NB4 (cell line): ENCODE measurements at places on chromosomes 13 and 19.

DNA sequence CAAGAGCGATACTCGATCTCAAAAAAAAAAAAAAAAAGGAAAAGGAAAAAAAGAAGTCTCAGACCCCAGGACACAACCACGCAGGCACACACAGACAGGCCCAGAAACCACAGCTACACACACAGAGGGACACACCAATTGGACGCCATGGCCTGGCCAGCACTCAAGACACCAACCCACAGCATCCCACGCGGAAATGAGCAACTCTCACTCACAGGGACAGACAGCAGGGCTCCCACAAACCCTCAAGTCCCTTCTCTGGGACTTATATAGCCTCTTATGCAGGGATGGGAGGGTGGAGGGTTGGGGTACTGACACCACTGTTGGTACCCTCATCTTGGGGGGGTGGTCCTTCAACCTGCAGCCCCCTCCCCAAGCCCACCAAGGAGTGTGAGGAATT is 5.9 kb downstream of the NOTCH3 start:
- no peak for DNase-seq

- no peak for DNase-seq
These were observed 31.8 kb downstream of the GJA3 start for GRCh38 chr13:20129076-20129475.

DNA sequence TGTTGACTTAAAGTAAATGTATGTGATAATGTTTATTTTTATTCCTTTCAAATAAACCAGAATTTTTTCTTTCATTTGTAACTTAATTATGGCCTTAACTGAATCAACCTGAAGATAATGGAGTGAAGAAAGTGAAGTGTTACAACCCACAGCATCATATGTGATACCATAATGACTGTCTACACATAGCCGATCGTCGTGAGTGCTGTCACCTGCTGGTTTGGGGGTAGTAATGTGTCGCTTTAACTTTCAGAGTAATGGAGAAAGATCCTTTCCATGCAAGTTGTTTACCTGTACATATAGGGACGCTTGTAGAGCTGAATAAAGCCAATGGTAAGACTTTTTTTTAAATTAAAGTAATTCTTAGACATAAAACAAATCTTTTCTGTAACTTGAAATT is 9.9 kb downstream of the CDC16 start:
- DNase-seq: no peak

GRCh38 chr19:23957660-23958281 is 43.1 kb downstream of the ZNF726 start:
- no peak for DNase-seq

GRCh38 chr19:397941-398706 is 10.8 kb downstream of the C2CD4C start:
- no peak for DNase-seq

DNA sequence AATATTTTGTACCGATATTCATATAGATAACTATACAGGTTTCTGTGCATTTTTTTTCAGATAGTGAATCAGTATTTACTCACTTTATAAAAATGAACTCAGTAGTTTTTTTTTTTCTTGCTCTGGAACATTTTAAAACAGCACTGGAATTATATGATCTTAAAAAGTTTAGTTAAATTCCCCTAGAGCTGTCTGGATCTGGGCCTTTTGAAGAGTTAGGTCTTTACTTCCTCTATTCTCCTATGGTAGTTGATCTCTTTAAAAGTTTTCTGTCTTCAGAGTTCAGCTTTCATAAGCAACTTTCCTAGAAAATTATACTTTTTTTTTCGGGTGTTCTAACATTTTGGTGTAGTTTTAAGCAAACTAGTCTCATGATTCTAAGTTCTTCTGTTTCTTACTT is 21.8 kb upstream of the RBM26 start:
- peak; percentile 27 for DNase-seq

DNA sequence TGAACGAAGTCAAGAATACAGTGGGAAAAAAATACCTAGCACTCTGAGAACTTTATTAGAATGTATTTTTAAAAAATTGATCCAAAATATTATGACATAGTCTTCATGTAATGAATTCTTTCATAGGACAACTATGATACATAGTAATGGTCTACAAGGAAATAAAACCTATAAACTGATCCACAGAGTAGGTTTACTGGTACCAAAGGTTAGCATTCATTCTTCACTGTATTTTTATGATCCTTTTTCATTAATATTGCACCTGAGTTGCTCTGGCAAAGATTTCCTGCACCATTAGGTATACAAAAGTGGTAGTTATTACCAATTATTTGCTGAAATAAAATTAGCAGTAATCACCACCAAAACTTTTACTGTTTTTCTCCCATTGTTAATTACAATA is 4.2 kb downstream of the NEK3 start:
- no peak for DNase-seq

DNA sequence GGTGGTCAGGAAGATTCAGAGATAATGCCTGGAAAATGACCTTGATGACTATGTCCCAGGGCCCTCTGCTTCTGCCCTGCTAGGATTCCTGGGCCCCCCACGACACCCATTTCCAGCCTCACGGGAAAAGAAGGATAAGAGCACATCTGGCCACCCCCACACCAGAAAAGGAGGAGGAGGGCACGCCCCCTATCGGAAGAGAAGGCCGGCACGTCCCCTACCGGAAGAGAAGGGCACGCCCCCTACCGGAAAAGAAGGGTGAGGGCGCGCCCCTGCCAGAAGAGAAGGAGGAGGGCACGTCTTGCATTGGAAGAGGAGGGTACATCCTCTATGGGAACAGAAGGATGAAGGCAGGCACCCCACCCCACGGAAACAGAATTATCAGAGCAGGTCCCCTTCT is 84.3 kb downstream of the IER2 start:
- DNase-seq: peak; percentile 72

DNA sequence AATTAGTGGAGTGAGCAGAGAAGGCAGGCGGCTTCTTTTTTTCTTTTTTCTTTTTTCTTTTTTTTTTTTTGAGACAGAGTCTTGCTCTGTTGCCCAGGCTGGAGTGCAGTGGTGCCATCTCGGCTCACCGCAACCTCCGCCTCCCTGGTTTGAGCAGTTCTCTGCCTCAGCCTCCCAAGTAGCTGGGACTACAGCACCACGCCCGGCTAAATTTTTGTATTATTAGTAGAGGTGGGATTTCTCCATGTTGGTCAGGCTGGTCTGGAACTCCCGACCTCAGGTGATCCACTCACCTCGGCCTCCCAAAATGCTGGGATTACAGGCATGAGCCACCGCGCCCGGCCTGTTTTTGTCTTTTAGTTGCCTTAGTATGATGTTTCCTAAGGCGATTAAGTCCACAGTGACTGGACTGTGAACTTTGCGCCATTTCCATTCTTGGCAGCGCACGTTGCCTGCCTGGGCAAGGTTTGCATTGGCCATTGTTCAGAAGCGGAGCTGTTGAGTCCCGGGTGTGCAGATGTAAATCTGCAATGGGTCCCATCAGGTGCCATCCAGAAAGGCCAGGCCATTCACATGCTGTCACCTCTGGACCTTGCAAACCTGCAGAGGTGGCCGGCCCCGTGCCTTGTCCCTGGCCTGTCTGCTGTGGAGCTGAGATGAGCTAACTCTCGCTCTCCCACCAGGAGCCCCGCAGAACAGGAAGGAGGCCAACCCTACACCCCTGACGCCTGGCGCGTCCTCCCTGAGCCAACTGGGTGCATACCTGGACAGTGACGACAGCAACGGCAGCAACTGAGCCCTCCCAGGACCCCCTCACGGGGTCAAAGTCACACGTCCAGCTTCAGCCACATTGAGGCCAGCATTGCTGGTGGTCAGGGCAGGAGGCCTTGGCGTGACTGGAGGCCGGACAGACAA is 10.9 kb upstream of the SHD start:
- DNase-seq: no peak

DNA sequence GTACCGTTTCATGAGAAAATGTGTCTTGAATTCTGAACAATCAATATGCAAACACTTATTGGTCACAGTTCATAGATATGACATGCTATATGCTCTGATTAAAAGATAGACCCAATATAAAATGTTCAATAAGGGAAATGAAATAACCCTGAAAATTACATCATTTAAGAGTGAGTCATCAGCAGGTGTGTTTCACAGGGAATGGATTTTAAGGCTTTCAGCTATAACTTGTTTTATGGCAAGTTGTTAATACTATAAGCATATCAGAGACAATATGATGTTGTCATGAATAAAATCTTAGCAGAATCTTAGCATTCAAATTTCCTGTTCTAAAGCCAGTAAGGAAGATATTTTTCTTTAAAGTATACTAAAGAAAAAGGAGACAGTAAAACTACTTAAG is 483.4 kb upstream of the PCDH9 start:
- DNase-seq: no peak

GRCh38 chr13:112892426-112893206 is 76.4 kb upstream of the MCF2L start:
- DNase-seq: peak; percentile 60

DNA sequence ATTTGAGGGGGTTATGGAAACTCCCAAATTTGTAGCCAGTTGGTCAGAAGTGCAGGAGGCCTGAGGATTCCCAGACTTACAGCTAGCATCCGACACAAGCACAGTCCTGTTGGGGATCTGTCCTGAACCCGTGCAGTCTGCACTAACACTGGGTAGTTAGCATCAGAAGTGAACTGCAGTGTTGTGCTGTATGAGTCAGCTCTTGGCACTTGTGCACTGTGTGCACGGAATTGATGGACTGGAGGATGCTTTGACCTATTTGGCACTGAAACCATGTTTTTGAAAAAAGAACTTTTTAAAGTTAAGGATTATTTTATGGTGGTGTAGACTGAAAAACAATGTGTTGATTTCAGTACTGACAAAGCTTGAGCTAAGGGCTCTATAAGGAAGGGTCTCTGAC is 279.0 kb downstream of the NHLRC3 start:
- no peak for DNase-seq

DNA sequence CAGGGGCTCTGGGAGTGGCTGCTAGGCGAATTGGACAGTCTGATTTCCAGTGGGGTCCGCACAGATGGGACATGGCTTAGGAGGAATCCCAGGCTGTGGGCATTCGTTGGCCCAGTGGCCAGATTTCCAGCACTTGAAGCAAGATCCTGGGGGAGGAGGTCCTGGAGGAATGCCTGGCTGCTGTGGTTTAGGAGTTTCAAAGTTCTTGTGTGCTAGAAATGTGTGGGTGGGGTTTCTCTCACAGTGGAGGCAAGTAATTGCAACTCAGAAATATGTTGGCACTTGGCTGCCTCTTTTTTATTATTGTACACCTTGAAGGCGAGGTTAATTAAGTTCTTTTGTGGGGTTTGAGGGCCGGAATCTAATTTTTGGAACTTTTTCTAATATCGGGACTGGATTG is 17.1 kb downstream of the IGFL3 start:
- DNase-seq: no peak

DNA sequence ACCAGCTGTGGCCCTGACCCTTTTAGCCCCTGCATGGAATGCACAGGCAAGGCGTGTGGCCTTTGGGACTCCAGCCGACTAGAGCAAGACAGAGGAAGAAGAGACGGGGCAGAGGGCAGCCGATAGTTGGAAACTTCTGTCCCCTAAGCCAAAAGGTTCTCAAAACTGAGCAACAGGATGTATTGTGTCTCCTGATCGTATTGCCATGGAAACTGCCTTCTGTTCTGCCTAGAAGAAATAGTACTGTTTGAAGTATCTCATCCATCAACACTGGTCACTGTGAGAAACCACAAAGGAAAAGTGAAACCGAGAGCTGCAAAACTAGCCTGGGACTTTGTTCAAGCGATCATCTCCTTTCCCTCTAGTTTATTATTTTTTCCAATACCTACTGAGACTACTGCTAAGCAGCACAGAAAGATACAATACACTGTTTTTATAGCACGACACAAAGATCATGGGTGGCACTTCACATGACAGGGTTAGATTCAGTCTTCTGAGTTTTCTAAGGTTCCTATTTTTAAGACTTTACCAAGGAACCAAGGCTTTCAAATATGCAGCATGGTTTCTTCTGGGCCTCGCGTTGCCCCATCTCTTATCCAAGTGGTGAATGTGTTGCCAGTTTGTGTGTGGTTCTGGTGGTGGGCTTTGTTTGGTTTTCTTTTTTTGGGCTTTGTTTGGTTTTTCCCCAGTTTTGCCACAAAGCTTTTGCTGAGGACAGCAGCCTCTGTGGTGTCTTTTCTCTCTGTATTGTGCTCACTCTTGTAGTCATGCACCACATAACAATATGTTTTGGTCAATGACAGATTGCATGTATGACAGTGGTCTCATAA is 49.3 kb upstream of the GPR183 start:
- DNase-seq: no peak

GRCh38 chr19:5831159-5831558 is 8.3 kb downstream of the FUT6 start:
- DNase-seq: no peak

GRCh38 chr13:74644229-74644628 is 510.0 kb upstream of the KLF12 start:
- DNase-seq: no peak

- no peak for DNase-seq
These were observed 5.5 kb upstream of the PSPN start for GRCh38 chr19:6381030-6381750.

DNA sequence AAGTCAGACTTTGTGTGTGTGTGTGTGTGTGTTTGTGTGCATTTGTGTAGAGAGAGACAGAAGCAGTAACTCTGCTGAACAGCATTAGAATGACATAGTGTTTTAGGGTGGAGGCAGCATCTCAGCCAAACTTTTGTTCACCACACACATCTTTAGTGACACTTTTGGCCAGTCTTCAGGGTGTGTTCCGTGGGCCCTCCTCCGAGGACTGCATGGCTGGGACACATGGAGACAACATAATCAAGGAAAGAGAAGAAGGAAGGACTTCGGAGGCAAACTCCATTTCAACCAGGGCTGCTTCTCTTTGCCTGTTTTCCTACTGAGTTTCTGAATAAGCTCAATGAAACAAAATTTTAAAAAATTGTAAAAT is 205.1 kb downstream of the LHFPL6 start:
- DNase-seq: no peak

- DNase-seq: no peak
These were observed 661.3 kb upstream of the KLF12 start for GRCh38 chr13:74795526-74795925.

DNA sequence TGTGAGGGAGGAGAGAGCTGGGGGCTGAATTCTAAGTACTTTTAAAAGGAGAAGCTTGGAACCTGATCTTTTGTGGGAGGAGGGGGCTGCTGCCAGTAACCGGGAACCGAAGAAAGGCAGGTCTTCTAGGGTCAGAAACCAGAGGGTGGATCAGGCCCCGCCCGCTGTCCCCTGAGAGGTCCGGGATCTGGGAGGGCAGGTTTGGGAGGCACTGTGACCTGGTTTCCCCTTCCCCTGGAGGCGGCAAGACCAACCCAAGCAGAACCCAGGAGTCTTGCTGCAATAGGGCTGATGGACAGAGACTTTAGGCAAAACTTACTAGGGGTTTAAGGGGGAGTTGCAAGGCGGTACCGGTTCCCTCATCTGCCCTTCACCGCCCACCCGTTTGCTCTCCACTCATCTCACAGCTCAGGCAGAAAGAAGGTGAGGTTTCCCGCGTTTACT is 707 bp upstream of the KLK8 start:
- DNase-seq: no peak
